ENCODE measurements at places on chromosomes 5 and 9.

GRCh38 chr5:147751-148150 is 43.5 kb upstream of the LRRC14B start:
- DNase-seq: no peak

DNA sequence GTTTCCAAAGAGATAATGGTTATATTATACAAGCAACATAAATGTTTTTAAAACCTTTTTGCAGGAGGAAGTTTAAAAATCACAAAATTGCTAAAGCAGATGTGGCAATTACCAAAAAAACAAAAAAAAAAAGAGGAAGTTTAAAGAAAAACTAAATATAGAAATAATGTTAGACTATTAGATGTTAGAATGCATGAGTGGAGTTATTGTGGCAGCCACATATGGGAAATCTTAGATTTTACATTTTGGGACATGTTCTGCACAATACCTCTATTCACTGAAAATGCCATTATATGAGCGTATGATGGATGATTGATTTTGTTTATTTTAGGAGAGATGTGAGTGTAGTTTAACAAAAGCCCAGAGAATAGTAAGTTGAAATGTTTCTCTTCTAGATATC is 31.2 kb upstream of the DTWD2 start:
- no peak for DNase-seq

- DNase-seq: no peak
Observed at GRCh38 chr9:69760278-69760610, 433 bp upstream of the PTAR1 start.

- DNase-seq: no peak
Observed at GRCh38 chr9:504921-505740, 290.5 kb downstream of the DOCK8 start.

DNA sequence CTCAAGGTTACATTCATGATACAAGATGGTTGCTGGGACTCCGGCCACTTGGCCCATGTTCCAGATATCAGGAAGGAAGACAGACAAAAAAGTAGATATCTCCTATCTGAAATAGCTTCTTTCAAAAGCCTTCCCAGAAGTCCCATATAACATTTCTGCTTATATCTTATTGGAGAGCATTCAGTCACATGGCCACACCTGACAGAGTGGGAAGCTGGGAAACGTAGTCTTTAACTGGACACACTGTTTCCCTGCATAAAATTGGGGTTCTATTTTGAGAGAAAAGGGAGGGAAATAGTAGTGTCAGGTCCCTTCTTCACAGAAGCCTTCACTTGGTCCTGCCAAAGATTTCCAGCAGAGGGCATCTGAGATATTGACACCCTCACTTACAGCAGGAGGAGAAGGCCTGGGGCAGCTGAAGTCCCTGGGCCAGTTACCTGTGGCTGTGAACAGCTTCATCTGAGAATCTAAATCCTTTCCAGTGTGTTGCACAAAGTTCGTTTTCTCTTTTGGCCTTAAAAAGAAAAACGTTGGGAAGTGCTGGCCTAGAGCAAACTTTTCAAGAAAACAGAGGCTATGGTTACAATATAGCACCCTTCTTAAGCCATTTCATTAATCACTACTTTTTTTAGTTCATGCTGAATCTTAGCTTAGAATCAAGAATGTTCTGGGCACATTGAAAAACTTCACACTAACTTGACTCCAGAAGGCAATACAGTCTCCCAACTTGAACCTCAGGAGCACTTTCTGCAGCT is 33.5 kb downstream of the SPEF2 start:
- DNase-seq: peak; percentile 22

- no peak for DNase-seq
Observed at GRCh38 chr9:89427621-89428221, 70.2 kb downstream of the SEMA4D start.

DNA sequence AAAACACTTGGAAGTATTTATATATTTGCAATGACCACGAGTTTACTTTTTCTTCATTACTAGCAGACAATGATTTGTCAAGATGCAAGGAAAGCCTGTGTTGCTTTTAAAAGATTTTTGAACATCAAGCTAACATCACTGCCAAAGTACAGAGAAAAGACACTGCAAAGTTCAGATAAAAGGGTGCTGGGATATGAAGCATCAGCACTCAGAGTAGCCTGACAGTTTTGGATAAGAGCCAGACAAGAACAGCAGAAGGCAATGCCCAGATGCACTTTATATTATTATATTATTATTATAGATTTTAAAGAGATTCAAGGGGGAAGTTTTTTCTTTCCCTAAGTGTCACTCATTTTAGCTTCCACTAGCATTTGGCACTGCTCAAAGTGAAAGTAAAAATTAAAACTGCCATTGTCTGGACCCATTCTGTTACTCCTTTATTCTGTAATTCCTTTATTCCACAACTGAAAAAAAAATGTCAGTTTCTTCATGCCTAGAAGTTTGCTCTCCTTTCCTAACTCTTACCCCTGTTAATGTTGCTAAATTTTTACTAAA is 240.6 kb downstream of the EFNA5 start:
- DNase-seq: no peak

DNA sequence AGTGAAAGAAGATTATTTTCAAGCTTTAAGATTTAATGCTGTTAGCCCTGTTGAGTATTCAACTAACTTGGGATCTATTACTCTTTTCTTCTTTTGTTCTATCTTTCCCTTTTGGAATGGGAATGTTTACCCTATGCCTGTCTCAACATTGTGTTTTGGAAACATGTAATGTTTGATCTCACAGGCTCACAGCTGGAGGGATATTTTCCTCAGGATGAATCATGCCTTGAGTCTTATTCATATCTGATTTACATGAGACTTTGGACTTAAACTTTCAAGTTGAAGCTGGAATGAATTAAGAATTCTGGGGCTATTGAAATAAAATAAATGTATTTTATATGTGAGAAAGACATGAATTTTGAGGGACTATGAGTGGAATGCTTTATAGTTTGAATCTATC is 607.8 kb upstream of the PTGER4 start:
- no peak for DNase-seq

DNA sequence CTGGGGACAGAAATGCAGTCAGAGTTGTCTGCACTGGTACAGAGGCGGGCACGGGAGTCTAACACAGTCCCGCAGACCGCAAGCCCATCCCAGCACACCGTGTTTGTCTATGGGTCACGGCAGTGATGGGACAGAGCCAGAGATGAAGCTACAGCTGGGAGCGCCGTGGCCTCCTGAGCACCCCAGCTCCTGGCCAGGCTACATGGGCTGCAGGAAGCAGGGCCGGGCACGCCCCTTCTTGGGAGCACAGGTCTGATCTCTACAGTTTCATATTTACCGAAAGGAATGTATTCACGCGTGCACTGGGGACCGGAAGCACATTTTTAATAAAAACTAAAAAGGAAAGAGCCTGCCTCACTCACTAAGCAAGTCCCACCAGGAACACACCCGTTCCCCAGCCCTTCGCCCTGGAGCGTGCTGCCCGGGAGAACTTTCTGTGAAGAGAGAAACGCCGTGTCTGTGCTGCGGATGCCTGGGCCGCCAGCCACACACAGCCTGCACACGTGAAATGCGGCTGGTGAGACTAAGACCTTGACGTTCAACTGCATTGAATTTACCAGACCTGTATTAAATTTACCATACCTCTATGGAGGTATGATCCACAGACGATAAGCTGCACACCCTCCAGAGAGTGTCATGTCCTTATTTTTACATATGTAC is 81.1 kb downstream of the VAV2 start:
- DNase-seq: peak; percentile 32

DNA sequence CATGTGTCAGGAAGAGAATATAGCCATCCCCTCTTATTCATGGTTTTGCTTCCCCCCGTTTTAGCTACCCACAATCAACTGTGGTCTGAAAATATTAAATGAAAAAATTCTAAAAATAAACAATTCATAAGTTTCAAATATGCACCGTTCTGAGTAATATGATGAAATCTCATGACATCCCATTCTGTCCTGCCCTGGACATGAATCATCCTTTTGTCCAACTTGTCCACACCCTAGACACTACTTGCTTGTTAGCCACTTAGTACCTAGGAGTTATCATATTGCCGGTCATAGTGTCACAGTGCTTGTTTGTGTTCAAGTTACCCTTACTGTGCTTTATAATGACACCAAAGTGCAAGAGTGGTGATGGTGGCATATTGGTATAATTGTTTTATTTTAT is 113.5 kb downstream of the CAAP1 start:
- DNase-seq: no peak

- DNase-seq: no peak
Observed at GRCh38 chr5:137960141-137960540, 70.9 kb downstream of the PKD2L2 start.

GRCh38 chr5:90365328-90365727 is 44.2 kb downstream of the CETN3 start:
- DNase-seq: no peak

GRCh38 chr5:5738797-5739489 is 316.5 kb downstream of the ICE1 start:
- DNase-seq: no peak

DNA sequence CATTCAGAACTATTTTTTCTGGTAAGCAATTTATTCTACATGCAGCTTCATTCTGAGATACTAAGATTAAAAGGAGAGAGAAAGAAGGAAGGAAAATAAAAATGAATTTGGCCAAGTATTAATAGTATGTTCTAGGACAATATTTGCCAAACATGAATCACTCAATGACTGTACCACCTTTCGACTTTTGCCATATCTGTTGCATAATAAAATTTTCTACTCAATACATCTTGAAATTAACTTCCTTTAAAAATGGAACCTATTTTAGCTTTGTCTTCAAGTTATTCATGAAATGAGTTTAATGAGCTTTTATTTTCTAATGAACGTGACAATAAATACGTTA is 111.8 kb downstream of the MARCHF3 start:
- DNase-seq: no peak

- no peak for DNase-seq
Observed at GRCh38 chr5:10215366-10215765, 34.3 kb downstream of the ATPSCKMT start.

DNA sequence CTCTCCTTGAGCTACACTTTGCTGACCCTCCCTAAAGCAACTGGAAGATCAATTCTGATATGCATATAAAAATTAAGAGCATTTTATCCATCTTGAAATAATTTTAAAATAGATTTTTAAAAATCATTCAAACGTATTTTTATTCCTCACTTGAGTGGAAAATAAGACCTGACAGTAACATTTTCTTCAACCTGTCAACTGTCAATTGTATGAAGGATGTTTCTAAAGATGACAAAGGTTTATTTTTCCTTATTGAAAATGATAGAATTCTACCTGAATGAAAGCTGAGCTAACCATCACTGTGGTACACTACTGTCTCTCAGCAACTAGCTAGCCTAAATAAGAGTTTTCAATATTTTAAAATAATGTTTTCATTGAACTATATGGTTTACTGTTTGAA is 7.0 kb downstream of the EFNA5 start:
- no peak for DNase-seq

- DNase-seq: no peak
Observed at GRCh38 chr5:177453852-177454396, 7.3 kb downstream of the PRR7 start.

DNA sequence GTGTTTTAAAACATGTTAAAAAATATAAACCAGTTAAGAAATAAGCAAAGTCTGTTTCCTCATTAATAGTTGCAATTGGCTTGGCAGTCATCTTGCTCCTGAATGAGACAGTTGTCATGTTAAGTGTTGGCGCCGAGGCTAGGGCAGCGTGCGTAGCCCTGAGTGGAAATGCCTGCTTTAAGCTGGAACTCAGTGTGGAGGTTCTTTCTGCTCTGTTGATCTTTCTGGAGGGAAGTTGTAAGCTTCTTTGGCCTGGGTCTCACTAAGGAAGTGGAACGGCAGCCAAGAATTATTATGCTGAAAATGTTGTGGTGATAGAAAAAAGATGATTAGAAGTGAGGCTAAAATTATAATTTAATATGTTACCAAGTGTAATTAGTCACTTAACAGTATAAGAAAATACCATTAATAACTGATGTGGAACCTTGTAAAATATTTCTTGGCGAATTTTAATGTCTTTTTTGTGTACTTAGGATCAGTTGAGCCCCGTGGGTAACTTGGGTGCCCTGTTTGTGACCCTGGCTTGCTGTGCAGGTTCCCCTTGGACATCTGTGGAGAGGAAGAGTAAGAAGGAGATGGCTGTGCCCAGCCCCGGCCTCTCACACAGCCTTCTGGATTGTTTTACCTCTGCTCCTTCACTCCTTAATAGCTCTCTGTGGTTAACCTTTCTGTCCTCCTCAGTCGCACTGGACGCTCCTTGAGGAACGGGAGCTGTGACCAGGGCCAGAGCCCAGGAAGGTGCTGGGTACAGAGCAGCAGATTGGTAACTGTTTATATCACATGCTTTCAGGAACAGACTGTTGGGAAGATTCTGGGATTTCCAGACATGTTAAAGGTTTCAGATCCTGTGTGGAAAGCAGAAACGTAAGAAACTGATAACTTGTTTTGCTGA is 31.0 kb downstream of the PCBD2 start:
- DNase-seq: no peak

GRCh38 chr5:65062469-65063083 is 293.8 kb downstream of the CWC27 start:
- peak; percentile 25 for DNase-seq

- DNase-seq: peak; percentile 82
Observed at GRCh38 chr9:98998441-98999151, 54.9 kb downstream of the COL15A1 start.

DNA sequence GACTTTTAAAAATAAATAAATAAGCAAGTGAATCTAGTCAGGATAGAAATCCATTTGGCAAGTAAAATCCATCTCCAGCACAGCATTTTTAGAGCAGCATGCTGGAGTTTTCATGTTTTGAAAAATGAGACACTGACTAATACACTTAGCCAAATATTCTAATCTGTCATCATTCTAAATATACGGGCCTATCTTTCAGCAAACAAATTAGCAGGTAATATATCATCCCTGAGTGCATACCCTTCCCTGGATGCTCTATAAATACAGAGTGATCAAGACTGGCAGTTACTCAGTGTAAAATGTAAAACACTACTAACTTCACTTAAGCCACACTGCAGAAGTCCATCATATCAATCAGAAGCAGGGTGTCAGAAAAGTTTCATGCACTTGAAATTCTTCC is 58.4 kb downstream of the MLLT3 start:
- no peak for DNase-seq

- DNase-seq: no peak
Observed at GRCh38 chr9:75992482-75993206, 102.2 kb downstream of the PCSK5 start.

DNA sequence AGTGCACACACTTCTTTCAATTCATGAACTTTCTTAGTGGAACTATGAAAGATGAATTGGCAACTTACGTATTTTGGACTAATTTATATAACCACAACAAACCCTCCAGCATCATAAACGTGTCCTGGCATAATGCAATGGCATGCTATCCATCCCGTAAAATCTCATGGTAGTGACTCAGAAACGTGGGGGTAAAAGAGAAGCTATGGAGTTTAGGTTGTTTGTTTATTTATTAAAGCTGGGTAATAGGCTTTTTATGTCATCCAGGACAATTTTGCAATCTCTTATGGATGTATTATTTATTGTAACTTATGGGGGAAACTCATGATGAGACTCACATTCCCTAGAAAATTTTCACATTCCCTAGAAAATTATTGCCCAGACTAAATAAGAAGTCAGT is 106.3 kb downstream of the GDA start:
- DNase-seq: no peak

- DNase-seq: no peak
Observed at GRCh38 chr9:34190996-34191892, 12.4 kb downstream of the UBAP1 start.

GRCh38 chr5:73482383-73483136 is 15.7 kb upstream of the BTF3 start:
- no peak for DNase-seq

GRCh38 chr9:91536211-91536691 is 112.6 kb upstream of the NFIL3 start:
- peak; percentile 63 for DNase-seq

All from colonic mucosa (tissue), 4 donors.